RWPE1 (cell line): ENCODE measurements at places on chromosomes 4 and X.
A peak's percentile ranks its signal among the peaks of the same experiment; 100 is the strongest.

DNA sequence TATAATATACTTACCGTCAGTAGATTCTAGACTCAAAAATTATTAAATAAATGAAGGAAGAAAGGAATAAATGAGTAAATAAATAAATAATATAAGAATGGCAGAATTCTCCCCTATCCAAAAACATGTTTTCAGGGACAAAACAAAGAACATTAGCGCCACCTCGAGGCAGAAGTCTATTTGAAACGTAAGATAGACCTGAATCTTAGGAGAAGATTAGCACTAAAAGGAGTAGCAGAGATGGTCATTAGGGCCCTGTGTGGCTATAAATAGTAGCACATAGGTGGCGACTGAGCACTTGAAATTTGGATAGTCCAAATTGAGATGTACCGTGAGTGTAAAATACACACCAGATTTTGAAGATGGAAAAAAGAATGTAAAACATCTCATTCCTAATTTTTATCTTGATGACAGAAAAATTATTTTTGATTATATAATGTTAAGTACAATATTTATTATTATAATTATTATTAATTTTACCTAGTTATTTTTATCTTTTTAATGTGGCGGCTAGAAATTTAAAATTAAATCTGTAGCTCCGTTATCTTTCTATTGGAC is 24.3 kb upstream of the SRD5A3 start:
- DNase-seq: peak; percentile 50

GRCh38 chr4:11130195-11130970 is 298.3 kb downstream of the HS3ST1 start:
- DNase-seq: peak; percentile 13

DNA sequence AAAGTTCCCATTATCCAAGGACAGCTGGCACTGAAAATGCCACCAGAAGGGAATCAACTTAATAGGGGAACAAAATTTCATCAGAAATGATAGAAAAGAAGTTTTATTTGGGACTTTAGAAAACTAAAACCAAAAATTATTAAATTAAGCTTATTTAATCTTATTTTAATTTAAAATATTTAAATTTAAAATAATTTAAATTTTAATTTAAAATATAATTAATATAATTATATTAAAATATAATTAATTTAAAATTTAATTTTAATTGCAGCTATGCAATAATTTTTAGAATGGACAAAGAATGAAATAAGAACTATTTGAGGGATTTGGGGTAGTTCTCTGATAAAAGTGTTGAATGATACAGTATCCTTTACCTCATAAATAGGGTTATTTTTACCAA is 10.2 kb upstream of the VAMP7 start:
- no peak for DNase-seq

- DNase-seq: peak; percentile 66
These were observed 134.7 kb downstream of the PALLD start for GRCh38 chr4:168631241-168632162.

DNA sequence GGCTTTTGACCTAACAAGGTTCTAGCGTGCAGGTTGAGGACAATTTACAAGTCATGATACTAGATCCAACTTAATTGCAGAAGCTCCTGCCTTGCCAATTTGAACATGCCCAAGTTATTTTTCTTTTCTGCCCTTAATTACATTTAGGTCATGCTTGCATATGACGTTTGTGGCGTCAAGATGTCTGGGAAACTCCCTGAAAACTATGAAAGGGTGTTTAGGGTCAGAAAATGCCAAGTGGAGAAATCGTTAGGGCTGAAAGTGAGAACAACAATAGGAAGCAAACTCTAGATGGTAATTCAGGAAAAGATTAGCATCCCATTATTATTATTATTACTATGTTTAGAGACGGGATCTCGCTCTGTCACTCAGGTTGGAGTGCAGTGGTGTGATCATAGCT is 38.2 kb upstream of the PLAC8 start:
- no peak for DNase-seq

DNA sequence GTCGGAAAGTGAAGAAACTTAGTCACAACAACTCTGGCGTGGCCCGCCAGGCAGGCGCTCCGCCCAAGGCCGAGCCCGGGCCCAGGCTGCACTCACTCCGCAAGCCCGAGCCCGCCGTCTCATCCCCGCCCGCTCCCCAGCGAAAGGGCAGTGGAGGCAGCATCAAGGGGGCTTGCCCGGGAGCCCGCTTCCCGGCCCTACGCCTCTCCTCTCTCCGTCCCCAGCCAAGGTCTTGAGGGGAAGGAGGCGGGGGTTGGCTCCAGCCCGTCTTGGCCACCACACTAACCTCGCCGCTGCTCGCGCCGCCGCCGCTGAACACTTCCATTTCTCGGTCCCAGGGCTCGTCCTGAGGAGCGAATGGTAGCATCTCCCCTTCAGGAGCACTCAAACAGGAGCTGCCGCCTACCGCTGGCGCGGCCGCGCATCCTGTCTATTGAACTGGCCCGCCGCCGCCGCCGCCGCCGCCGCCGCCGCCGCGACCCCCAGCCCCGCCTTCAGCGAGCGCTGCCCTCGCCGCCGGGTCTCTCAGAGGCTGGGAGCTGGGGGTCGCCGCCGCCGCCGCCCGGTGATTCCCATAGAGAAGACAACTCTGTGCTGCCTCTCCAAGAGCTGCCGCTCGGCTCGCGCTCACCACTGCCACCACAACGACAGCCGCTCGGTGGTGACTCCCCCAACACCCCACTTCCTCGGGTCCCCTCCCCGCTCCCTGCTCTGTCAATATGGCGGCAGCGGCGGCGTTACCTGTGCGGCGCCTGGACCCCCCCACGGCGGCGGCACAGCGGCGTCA is at the start of gene RPS6KA6:
Gene RPS6KA6, minus strand, starts transcription at position 667 of the 787 bp plus-strand sequence. Its CDS starts 300 bp downstream, at position 367.
- no peak for DNase-seq

DNA sequence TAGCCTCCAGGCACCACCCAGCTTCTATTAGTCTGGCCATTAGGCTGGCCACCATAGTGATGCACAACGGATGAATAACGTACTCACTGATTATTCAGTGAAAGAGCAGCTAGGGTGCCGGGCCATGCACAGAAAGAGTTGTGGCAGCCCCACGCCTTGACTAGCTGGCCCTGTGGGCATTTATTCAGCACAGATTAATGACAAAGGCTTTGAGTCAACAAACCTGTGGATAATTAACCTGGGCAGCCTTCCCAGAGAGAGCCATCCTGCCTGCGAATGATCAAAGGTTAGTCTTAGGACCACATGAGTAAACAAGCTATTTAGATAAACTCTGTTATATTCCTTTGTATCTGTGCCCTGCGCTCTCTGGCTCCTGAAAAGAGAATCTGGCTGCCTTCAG is 37.2 kb downstream of the MAP9 start:
- DNase-seq: no peak

DNA sequence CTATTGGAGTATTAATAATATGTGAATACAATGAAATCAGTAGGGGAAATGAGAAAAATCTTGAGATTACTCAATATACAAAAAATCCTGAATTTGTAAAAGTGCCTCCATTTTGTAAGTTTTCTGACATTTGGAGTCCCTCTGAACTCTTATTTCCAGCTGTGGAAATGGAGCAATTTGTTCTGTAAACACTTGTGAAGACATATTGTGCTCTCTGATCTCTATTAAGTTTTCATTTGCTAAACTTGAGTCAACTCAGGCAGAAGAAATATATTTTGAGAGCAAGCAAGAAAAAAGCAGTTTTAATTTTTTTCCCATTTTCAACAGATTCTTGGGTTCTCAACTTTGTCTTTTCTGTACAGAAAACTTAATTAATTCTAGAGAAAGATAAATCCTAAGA is 51.4 kb upstream of the PCDH18 start:
- no peak for DNase-seq

DNA sequence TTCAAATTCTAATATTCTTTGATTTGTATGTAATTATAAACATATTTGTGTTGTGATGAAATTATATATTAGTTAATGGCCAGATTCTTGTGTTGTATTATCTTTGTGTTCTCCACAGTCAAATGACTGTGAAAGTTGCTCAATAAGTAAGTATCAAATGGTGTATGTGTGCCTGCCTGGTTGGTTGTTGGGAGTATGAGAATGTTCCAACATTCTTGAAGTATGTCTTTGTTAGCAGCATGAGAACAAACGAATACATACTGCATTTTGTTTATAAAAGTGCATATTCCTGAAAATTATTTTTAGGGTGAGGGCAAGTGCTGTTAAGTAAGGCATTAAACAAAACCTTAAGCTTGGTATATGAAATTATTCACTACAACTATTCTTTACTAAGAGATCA is 16.2 kb downstream of the ARHGEF38 start:
- DNase-seq: no peak

DNA sequence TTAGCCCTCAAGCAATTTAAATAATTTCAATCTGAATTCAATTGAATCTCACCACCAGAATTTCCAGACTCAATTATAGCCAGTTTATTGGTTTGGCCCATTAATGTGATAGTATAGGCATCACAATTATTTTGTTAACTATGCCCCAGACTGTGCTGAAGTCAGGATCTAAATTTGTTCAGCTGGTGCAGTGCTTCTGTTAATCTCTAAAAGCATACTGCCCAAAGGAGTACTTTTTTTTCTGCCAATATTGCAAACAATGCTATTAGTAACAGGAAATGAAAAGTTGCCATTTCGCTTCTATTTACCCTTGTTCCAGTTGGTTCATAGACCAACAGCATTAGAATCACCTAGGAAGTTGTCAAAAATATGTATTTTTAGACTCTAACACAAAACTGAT is 171.0 kb downstream of the GPM6A start:
- DNase-seq: no peak

DNA sequence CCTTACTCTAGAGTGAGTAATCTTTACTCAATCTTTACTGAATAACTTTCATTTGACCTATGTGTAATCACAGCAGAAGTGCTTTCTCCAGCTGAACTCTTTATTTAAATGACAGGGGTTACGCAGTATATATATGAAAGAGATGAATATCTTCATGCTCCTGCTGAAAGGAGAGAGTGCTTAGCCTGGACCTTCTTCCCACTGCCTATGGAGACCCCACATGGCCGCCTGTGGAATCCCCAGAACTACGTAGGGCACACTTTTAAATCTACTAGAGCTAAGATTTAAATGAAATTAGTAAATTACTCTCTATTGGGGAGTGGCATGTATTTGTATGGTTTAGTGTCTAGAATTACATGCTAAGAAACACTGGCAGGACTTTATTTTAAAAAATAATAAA is 391.2 kb downstream of the ANKRD50 start:
- no peak for DNase-seq

- no peak for DNase-seq
These were observed 12.8 kb upstream of the ABCG2 start for GRCh38 chr4:88171206-88171605.

GRCh38 chr4:3452376-3452775 is 10.6 kb downstream of the HGFAC start:
- no peak for DNase-seq

GRCh38 chrX:10615931-10616774 is 4.2 kb downstream of the MID1 start:
- no peak for DNase-seq

GRCh38 chrX:10611441-10612090 is 8.8 kb downstream of the MID1 start:
- DNase-seq: no peak

GRCh38 chr4:15444276-15444675 is 16.4 kb downstream of the C1QTNF7 start:
- no peak for DNase-seq

GRCh38 chr4:138307319-138307718 is 65.2 kb upstream of the SLC7A11 start:
- DNase-seq: no peak

- peak; percentile 17 for DNase-seq
These were observed 443.3 kb downstream of the GBA3 start for GRCh38 chr4:23135792-23136645.

DNA sequence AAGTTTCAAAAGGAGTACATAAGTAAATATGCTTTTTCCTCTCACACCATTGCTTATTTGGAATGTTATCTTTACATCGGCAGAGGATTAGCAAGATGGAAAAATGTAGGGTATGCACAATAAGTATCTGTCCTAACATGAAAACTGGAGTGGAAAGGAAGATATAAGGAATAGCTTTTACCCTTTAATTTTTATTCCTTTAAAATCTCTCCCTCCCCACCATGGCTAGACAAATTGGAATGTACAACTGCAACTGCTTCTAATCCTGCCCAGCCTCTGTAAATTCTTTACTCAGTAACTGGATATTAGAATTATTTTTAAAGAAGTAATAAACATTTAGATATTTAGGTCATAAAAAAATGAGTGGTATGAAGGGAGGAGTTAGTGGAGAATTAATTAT is 171.5 kb downstream of the PCDH18 start:
- no peak for DNase-seq

- DNase-seq: no peak
These were observed 135.8 kb downstream of the FAAH2 start for GRCh38 chrX:57422289-57422688.

- no peak for DNase-seq
These were observed 903.3 kb downstream of the STIM2 start for GRCh38 chr4:27763830-27764525.

DNA sequence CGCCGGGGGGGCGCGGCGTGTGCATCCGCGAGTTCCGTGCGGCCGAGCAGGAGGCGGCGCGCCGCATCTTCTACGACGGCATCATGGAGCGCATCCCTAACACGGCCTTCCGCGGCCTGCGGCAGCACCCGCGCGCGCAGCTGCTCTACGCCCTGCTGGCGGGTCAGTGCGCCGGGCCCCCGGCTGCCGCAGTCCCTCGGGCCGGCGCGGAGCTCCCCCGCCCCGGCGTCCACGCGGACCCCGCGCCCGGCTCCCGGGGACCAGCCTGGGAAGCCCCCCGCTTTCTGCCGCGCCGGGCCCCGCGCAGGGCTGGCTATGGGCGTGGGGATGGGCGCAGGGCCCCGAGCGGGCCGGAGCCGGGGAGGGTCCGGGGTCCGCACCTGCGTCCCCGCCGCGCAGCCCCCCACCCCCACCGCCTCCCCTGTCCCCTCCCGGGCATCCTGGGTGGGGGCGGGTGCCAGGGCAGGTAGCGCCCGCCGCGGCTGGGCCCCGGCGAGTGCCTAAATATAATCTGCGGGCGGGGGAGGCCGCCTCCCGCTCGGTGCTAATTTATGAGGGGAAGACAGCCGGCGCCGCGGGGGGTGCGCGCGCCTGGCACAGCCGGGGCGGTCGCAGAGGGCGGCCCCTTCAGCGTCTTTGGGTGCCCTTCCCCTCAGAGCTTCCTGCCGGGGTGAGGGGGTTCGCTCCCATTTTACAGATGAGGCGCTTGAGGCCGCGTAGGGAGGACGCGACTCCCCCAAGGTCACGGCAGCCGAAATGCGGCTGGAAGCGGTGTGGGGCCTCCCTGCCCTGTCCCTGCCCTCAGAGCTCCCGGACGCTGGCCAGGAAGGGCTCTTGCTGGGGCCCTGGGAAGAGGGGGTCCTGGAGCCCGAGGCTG is 837 bp downstream of the NAT8L start:
- DNase-seq: no peak

- no peak for DNase-seq
These were observed 23.4 kb downstream of the SCD5 start for GRCh38 chr4:82775243-82775642.

GRCh38 chr4:71009890-71010588 is 16.6 kb downstream of the DCK start:
- peak; percentile 36 for DNase-seq

- no peak for DNase-seq
These were observed 73.9 kb downstream of the APBB2 start for GRCh38 chr4:41140410-41140809.

GRCh38 chr4:120007191-120007871 is 59.3 kb downstream of the MAD2L1 start:
- no peak for DNase-seq
